Iris pigment epithelial cell (primary cell): ENCODE measurements at places on chromosomes 5 and 9.
A peak's percentile ranks its signal among the peaks of the same experiment; 100 is the strongest.

DNA sequence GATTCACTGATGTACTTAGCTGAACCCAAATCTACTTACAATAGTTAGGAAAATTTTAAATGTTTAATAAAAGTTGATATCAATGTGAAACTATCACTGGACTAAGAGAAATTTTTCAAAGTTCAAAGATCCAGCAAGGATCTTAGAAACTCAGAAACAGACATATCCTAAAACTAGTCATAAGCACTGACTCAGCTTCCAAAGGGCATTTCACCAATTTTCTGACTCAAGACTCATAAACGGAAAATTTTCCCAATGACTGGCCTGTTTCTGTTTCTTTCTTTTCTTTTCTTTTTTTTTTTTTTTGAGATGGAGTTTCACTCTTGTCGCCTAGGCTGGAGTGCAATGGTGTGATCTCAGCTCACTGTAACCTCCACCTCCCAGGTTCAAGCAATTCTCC, 66.6 kb downstream of the CDC14B start:
- peak; percentile 86 for DNase-seq

DNA sequence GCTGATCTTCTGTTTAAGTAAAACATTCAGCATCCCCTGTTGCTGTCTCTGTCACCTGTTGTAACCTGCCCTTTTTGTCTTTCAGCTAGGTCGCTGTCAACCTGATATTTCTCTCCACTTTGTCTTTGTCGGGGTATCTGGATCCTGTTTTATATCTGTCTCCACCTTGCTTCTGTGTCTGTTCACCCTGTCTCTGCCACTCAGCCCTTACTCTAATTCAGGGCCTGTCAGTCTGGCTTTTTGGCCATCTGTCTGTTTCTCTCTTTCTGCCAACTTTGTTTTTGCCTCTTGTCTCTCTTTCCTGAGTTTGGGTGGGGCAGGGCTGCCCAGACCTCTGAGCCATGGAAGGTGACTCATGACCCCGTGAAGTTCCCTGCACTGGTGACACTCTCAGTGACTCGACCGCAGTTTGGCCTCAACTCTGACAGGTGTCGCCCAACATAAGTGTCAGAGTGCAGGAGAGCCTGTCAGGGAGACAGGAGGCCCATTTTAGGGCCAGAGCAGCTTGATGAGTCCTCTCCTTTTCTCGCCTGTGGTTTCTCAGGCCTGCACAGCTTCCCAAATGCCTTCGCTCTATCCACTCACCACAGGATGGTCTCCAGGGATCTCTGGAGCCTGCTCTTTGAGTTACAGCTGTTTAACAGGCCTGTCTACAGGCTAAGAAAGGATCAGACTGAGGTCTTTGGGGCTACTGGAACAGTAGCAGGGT, 868 bp downstream of the ZBTB43 start:
- peak; percentile 30 for DNase-seq

- DNase-seq: no peak
Observed at GRCh38 chr5:72467461-72467860, 39.7 kb downstream of the ZNF366 start.

- no peak for DNase-seq
Observed at GRCh38 chr9:123757547-123757946, 172.4 kb downstream of the DENND1A start.

DNA sequence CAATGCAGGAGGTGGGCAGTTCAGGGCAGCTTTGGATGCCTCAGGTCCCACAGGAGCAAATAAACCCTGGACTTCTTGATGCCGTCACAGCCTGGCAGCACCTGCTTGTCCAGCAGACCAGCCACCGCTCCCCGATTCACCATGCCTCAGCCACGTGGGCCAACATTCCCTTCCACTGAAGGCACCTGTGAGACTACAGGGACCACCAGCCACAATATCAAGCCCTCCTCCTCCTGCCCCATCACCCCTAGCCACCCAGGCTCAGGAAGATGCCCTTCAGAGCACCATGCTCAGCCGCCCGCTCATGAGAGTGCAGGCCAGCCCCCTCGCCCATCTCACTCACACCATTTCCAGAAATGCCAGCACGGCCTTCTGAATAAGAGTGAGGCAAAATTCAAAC, 234.7 kb downstream of the SYK start:
- no peak for DNase-seq

DNA sequence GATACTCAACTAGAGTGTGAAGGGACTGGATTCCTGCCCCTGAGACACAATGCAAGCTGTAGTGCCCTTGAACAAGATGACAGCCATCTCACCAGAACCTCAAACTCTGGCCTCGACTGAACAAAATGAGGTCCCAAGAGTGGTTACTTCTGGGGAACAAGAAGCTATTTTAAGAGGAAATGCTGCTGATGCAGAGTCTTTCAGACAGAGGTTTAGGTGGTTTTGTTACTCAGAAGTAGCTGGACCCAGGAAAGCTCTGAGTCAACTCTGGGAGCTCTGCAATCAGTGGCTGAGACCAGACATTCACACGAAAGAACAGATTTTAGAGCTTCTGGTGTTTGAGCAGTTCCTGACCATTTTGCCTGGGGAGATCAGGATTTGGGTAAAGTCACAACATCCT, 2.4 kb downstream of the ZNF483 start:
- peak; percentile 5 for DNase-seq

GRCh38 chr9:132645711-132646110, 24.1 kb downstream of the DDX31 start:
- no peak for DNase-seq

DNA sequence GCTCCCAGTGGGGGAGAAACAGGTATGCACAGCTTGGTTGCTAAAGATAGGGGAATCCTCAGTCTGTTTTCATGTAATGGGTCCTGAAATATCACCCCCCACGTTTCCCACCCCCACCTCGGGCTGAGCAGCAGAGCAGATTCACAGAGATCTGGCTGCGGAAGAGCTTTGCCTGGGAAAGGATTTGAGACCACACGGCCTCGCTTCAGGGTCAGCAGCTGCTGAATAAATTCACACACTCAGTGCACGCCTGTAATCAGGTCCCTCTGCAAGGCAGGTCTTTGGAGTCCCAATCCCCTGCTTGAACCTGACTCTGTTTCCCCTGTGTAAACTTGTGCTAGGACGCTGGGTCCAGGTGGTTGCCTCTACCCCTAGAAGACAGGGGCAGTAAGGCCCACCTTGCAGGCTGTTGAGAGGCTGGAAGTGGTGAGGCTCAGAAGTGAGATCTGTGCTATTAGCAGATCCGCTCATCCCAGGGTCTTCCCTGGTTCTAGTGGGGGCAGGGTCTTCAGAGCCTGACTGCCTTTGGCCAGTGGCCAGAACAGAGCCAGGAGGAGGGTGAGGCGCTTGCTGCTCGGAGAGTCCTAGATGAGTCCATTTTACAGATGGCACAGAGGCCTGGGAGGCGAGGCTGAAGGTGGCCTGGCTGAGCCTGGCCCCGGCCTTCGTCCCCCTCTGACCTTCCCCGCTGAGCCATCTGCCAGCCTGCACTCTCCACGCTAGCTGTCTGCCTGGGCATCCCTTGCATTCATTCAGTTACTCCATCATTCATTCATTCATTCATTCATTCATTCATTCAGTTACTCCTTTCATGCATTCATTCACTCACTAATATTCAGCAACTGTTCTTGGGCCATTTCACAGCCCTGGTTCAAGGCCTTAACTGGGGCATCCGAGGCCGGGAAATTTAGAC, 16.7 kb upstream of the NEURL1B start:
- no peak for DNase-seq

- peak; percentile 75 for DNase-seq
Observed at GRCh38 chr5:120096413-120096812, 367.7 kb upstream of the PRR16 start.

DNA sequence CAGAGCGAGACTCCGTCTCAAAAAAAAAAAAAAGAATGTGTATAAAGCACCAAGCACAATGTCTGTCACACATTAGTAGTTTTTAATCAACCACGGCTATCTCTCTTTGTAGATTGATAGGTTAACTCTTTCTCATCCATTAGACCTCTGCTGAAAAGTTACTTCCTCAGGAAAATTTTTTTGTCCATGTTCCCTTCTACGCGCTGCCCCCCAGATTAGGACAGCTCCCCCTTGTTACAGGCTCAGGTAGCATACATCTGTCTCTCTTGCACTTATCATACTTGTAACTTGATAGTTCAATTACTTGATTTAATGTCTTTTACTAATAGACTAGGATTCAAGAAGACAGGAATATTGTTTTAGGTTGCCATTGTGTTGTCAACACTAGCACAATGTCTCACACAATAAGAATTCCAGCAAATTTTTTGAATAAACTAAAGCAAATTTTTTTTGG, 1.5 kb downstream of the SPDL1 start:
- no peak for DNase-seq

GRCh38 chr5:122077366-122078115, 518 bp downstream of the LOX start:
- DNase-seq: no peak

GRCh38 chr9:33248606-33249005, 8.6 kb downstream of the SPINK4 start:
- no peak for DNase-seq

DNA sequence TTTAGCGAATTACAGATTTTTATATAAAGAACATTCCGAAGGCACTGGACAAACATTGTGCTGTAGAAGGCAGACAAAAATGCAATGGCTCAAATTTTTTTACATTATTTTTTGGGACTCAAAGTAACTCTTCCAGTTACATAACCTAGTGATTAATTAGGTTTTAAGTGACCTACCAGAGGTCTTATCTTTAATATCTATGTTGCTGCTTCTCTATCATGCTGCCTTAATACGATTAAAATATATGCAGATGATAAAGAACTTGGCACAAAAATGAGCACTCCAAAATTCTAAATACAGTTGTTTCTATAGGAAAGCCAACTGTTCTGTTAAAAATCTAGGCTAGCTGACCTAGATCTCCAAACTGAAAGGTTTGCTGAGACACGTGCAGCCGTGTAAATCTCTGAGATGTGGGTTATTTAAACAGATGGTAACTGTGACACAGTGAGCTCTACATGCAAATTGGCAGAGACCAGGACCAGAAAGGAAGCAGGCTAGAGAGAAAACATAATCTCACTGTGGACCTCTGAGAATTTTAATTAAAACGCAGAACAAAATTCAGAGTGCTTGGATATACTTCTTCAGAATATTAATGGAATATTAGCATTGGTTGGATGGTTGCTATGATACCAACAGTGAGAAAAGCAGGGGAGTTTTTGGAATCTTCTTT, 56.2 kb downstream of the CAMK4 start:
- no peak for DNase-seq

- DNase-seq: no peak
Observed at GRCh38 chr5:14681236-14681752, 16.8 kb downstream of the OTULIN start.

- DNase-seq: no peak
Observed at GRCh38 chr5:160921-161802, 30.1 kb upstream of the LRRC14B start.

GRCh38 chr5:150058480-150059126, 27.8 kb downstream of the CSF1R start:
- peak; percentile 59 for DNase-seq

GRCh38 chr9:129500161-129500862, 120.6 kb downstream of the C9orf50 start:
- peak; percentile 74 for DNase-seq

DNA sequence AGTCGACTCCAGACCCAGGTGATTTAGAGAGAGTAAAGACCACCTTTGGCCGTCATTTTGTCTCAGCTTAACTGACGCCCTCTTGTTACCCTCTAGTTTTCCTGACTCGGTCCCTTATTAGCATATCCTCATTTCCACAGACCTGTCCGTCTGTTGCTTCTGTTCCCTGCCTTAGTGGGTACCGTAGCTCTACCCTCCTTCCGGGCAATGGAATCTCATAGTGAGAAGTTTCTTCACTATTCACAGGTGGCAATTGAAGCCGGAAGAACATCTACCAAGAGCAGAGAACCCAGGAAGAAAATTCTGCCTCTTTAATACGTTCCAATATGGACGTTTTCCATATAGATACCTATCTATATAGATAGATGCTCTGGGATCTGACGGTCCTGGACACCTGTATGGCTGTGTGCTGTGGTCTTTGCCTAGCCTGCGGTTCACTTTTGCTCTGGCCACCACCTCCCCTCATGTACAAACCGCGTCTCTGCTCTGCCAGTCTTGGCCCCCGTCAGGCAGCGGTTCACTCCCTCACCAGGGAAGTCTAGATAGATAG, 652 bp upstream of the TMEM161B start:
- DNase-seq: no peak

DNA sequence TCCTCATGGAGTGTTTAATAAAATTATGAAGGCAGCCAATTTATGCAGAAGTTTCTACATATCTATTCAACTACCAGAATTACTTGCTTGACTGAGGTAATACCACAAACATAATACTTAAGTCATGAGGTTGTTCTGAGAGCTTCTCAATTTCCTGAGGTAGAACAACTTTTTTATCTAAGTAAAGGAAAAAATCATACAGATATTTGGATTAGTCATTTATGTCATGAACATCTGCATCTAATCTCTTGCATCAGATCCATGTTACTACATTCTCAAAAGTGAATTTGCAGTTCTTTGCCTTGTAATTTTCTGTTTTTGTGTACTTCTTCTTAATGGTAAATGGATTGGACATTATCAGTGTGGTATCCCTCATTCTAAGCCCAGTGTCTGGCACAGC, 60.4 kb upstream of the RGMB start:
- DNase-seq: peak; percentile 86

DNA sequence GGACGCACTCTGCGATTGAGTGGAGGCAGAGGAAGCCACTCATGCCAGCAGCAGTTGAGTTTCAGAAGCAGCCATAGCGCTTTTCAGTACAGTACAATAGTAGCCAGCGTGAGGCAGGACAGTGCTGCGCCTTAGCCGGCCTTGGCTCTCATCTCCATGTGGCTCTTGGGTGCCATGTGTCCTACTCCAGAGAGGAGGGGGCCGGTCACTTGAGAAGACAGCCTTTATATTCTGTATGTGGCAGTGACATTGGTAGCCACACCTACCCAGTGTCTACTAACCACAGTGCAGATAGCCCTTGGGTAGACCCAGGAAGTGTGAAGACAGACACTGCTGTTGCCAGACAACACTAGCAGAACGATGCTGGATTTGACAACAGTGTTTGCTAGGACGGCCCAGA, 42.3 kb downstream of the FAM78A start:
- DNase-seq: no peak

- no peak for DNase-seq
Observed at GRCh38 chr9:7778851-7779600, 20.6 kb downstream of the DMAC1 start.

DNA sequence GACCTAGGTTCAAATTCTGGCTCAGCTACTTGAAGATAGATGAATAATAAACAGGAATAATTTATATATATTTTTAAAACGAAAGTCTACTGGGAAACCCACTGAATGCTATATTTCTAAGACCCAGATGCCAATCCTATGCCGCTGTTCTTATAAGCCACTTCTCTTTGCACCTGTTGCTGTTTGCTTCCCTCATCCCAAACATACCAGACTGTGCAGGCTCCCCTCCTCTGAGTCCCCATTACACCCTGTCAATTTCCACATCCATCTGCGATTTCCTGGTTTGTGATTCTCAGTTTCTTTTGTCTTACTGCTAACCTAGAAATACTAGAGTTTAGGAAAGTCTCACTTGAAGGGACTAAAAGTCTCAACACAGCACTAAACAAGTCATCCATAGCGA, 92.8 kb upstream of the CAST start:
- no peak for DNase-seq

GRCh38 chr5:167895899-167896659, 395.4 kb upstream of the WWC1 start:
- no peak for DNase-seq
